Sigmoid colon (tissue), 7 donors: ENCODE measurements at places on chromosomes 2 and 18. TPM values are rescaled to one million over a fixed set of nuclear protein-coding genes. Genes with fewer than 3 reads are reported as not detected.

- no peaks in the 10 kb centered on the region for H3K27me3 ChIP-seq
- peak; percentile 41 for DNase-seq
- no peaks in the 10 kb centered on the region for H3K36me3 ChIP-seq
- no peak overlapping the region for H3K4me3 ChIP-seq
- no peak overlapping the region for H3K27ac ChIP-seq
Observed at GRCh38 chr2:70690846-70691245, 77.2 kb downstream of the ADD2 start.

SPP2 gene
- total RNA-seq, result not detected

GRCh38 chr2:113707106-113707505 is 49.3 kb downstream of the SLC35F5 start:
- no peak overlapping the region for H3K4me3 ChIP-seq
- H3K27me3 ChIP-seq, result no peaks in the 10 kb centered on the region
- peaks cover 6% of the 10 kb centered on the region for H3K36me3 ChIP-seq

GORASP2 gene
- 42.3 TPM for total RNA-seq

DNA sequence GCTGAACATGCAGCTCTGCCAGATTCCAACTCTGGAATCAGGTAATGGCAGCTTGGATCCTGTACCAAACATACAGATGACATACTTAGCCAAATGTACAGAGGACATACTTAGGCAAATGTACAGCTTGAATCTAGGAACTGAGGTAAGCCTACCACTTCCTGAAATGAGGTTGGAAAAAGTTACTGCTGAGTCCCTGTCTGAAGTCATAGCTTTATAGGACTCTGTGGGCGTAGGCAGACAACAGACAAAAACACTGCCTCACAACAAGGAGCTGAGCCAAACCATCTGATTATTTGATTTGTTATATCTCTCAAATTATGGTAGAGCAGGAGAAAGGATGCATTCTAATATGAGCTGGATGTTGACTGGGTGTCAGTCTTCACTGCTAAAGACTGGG is 290.2 kb upstream of the TCF4 start:
- no peaks in the 10 kb centered on the region for H3K27me3 ChIP-seq
- no peaks in the 10 kb centered on the region for H3K4me1 ChIP-seq
- H3K36me3 ChIP-seq, result no peaks in the 10 kb centered on the region
- DNase-seq, result no peak
- H3K27ac ChIP-seq, result no peak overlapping the region

DNA sequence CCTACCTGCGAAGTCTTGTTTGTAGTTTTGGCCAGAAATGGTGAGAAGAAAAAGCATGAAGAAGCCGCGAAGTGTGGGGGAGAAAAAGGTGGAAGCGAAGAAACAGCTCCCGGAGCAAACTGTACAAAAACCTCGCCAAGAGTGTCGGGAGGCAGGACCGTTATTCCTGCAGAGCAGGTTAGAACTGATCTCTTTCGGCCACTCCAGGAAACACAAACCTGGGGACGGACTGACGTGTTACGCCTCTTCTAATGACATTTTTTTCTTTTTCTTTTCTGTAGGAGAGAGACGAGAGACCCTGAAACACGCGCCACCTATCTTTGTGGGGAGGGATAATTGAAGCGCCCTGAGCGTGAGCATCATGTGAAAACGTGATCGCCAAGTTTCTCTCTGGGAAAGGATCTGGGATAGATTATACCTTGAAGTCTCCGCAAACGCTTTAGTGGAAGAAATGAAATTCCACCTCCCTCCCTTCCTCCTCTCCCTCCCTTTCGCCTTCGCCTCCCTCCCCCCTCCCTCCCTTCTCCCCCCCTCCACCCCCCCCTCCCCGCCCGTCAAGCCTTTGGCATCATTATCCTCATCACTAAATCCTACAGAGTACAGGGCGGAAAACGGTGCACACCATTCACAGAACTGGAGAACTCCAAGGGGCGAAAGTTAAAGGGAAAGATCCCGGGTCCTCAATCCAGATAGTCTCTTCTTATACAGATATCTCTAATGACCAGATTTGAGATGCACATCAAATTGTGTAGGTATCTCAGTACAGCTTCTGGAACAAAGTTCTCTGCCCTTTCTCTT is at the start of gene ZEB2:
Gene ZEB2, minus strand, starts transcription at position 186 of the 798 bp plus-strand sequence. CDS start 2,769 bp downstream, outside the sequence.
- no peaks in the 10 kb centered on the region for H3K36me3 ChIP-seq
- H3K27ac ChIP-seq, result peak within 1 kb of the TSS; percentile 81
- H3K4me1 ChIP-seq, result no peaks in the 10 kb centered on the region
- peak within 1 kb of the TSS; percentile 75 for H3K4me3 ChIP-seq

DNA sequence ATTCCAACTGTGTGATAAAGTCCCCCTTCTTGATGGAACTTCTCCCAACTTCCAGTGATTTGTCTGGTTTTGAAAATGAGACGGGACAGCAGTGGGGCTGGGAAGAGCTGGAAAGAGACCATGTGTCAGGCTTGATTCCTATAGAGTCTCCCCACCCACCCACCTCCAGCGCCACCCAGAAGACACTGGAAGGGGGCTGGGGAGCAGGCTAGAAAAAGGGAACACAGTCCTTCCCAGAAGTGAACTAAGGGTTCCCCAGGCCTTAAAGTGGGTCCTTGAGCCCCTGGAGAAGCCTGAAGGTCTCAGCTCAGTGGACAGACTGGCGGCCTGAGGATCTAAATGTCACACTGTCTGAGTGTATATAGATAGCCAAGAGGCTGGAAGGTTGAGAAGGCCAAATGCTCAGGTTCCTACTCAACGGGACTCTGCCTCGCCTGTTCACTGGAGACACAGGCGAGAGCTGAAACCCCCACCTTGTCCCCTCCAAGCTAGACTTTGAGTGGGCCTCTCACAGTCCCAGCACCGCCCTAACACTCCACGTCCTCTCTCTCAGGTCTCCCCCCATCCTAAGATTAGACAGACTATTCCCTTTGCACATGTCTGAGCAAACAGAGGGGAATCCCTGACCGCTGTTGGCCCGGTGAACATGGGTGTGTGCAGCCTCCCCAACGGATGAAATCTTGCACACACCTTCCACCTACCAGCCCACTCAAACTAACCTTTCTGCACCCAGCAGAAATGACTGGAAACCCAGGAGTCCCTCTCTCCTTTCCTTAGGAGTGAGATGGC is 1.6 kb downstream of the PKDCC start:
- DNase-seq, result no peak
- H3K27me3 ChIP-seq, result no peaks in the 10 kb centered on the region
- peak overlapping the region; percentile 98 for H3K4me3 ChIP-seq
- H3K4me1 ChIP-seq, result peaks cover 62% of the 10 kb centered on the region

- peak; percentile 86 for DNase-seq
- H3K27me3 ChIP-seq, result no peaks in the 10 kb centered on the region
- H3K36me3 ChIP-seq, result no peaks in the 10 kb centered on the region
- peaks cover 57% of the 10 kb centered on the region for H3K4me1 ChIP-seq
- peak overlapping the region; percentile 0 for H3K27ac ChIP-seq
Observed at GRCh38 chr2:26723991-26724750, 31.6 kb downstream of the KCNK3 start.

SCG2 gene
- 16.8 TPM for total RNA-seq

- DNase-seq, result no peak
- H3K27ac ChIP-seq, result no peak overlapping the region
- peaks cover under 1% of the 10 kb centered on the region for H3K4me1 ChIP-seq
- H3K36me3 ChIP-seq, result no peaks in the 10 kb centered on the region
Observed at GRCh38 chr2:219857751-219858150, 230.3 kb downstream of the SLC4A3 start.

- no peaks in the 10 kb centered on the region for H3K36me3 ChIP-seq
- no peak overlapping the region for H3K27ac ChIP-seq
- H3K4me3 ChIP-seq, result no peak overlapping the region
- H3K4me1 ChIP-seq, result peaks cover 7% of the 10 kb centered on the region
- no peak for DNase-seq
- H3K27me3 ChIP-seq, result no peaks in the 10 kb centered on the region
Observed at GRCh38 chr2:46308629-46309028, 11.4 kb downstream of the EPAS1 start.

DNA sequence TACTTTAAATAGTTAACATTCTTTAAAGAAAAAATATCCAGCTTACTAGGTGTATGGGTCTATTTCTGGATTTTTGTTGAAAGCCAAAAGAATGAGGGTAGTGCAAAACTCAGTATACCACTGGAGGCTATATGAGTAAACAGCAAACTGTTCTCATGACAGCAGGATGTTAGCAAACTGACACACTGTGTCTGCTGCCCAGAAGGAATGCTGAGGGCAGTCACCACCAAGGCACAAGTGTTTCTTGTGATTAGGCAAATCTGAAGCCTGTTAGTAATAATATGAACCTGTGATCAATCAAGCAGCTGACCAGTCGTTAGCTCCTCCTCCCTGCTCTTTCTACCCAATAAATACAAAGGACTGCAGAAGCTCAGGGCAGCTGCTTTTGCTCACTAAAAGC is 50.5 kb upstream of the SULT1C3 start:
- no peak for DNase-seq
- no peaks in the 10 kb centered on the region for H3K36me3 ChIP-seq
- H3K4me1 ChIP-seq, result no peaks in the 10 kb centered on the region
- H3K4me3 ChIP-seq, result no peak overlapping the region
- no peak overlapping the region for H3K27ac ChIP-seq

GRCh38 chr2:171793691-171794678 is 100.1 kb downstream of the SLC25A12 start:
- H3K36me3 ChIP-seq, result peaks cover 3% of the 10 kb centered on the region

DNA sequence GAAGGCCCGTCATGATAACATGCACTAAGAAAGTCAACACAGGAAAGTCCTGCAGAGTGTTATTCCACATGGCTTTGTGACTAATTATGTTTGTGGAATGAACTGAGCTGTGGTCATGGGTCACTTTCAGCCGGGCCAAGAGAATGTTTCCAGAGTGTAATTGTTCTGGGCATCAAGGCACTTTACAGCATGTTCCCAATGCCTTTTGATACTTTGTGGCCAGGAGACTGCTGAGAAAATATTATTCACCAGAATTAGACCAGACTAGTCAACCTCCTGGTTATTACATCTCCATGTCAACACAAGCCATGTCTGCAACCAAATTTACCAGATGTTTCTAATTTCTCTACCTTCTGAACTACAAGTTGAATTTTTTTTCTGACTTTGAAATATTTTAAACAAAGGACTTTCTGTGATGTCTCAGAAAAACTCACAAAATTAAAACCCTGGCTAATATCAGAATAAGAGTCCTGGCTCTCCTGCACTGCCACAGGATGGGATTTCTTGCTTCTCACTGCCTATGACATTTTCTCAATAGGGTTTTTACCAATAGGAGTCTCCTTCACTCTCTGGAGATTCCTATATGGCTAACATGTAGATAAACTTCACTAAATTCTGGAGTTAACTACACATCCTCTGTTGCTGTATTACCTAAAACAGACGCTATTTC is 90.6 kb upstream of the WDR75 start:
- H3K4me1 ChIP-seq, result peaks cover 31% of the 10 kb centered on the region
- H3K36me3 ChIP-seq, result no peaks in the 10 kb centered on the region
- peak; percentile 80 for DNase-seq
- peak overlapping the region; percentile 64 for H3K27ac ChIP-seq
- no peaks in the 10 kb centered on the region for H3K27me3 ChIP-seq
- no peak overlapping the region for H3K4me3 ChIP-seq

DNA sequence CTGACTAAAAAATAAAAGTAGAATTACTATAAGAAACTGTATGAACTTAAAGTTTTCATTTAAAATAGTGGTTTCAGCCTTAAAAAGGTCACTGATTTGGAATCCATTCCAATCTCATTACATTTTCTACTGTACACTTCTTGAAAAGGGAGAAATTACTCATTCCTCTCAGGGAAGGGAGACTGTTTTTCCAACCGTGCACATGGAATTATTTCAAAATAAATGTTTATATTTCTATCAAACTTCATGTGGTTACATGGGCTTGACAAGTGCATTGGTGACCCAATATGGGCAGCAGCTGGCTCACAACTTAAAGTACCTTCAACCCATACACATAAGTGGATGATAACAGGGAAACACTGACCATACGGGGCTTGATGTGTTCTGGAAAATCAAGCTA is 324.5 kb upstream of the THUMPD2 start:
- no peak for DNase-seq
- no peaks in the 10 kb centered on the region for H3K36me3 ChIP-seq
- H3K4me1 ChIP-seq, result peaks cover 16% of the 10 kb centered on the region
- H3K4me3 ChIP-seq, result no peak overlapping the region
- H3K27ac ChIP-seq, result peak overlapping the region; percentile 60

DNA sequence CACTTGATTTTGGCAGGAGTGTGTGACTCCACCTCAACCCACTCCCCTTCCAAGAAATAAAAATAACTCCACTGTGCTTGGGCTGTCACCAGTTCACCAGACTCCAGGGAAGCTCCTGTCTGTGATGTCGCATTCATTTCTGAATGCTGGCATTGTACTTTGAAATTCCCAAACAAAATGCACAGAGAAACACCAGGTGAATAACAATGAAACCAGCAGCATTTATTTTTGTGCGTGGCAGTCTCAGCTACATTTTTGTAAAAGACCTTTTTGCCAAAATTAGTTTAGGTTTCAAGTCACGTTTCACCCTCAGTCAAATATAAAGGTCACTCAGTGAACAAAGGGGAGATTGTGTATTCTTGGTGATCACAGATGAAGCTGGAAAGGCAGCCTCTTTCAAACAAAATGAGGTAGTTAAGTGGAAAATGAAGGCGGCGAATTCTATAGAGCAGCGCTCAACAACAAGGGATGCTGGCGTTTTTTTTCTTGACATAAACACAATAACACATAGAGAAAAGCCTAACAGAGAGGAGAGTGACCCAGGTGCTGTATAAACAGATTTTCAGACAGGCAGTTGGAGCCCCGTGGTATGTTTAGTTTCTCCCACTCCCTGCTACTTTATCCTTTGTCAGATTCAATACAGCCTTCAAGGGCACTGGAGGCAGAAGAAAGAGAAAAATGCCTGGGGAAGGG is 210.3 kb upstream of the GCFC2 start:
- no peak overlapping the region for H3K4me3 ChIP-seq
- H3K4me1 ChIP-seq, result no peaks in the 10 kb centered on the region
- H3K36me3 ChIP-seq, result no peaks in the 10 kb centered on the region
- DNase-seq, result no peak

DNA sequence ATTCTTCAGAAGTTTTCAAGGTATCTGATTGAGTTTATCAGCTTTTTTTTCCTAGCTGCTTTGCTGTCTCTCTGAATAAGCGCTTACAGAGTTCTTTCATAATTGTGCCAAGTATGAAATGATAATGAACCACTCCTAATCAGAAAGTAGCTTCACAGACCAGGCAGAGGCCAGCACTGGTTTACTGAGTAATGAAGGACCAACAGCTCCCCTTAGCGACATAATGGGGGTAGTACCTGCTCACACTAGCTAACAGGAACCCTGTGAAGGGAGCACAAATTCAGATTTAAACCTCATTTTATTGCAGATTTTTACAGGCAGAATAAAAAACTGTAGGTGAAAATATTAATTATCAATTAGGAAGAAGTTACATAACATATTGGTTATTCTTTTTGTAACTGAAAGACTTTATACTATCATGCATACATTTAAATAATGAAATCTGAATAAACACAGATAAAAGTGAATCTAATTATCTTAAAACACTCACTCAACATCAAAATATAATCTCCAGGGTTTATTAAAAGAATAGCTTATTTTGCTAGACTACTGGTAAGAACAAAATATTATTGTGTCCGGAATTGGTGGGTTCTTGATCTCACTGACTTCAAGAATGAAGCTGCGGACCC is 53.7 kb upstream of the LRRC30 start:
- peak; percentile 74 for DNase-seq
- H3K27me3 ChIP-seq, result no peaks in the 10 kb centered on the region
- H3K27ac ChIP-seq, result no peak overlapping the region
- H3K36me3 ChIP-seq, result no peaks in the 10 kb centered on the region
- H3K4me1 ChIP-seq, result no peaks in the 10 kb centered on the region

GRCh38 chr18:3593904-3594759 is 144.2 kb downstream of the TGIF1 start:
- peak overlapping the region; percentile 46 for H3K4me3 ChIP-seq
- peak overlapping the region; percentile 98 for H3K27ac ChIP-seq
- DNase-seq, result peak; percentile 95
- H3K36me3 ChIP-seq, result no peaks in the 10 kb centered on the region
- H3K27me3 ChIP-seq, result no peaks in the 10 kb centered on the region
- peaks cover 40% of the 10 kb centered on the region for H3K4me1 ChIP-seq

- H3K27me3 ChIP-seq, result no peaks in the 10 kb centered on the region
- H3K27ac ChIP-seq, result no peak overlapping the region
- H3K4me3 ChIP-seq, result no peak overlapping the region
- H3K4me1 ChIP-seq, result peaks cover 6% of the 10 kb centered on the region
Observed at GRCh38 chr2:98769784-98770183, 38.9 kb upstream of the MGAT4A start.
